Activated CD8-positive, alpha-beta memory T cell treated with anti-CD3 and anti-CD28 coated beads, Interleukin-2, amount 50 U/mL, for 48 hours (primary cell): ENCODE measurements at places on chromosomes 1 and 21.

- no peak for DNase-seq
These were observed 19.7 kb upstream of the ADGRB2 start for GRCh38 chr1:31783846-31784245.

DNA sequence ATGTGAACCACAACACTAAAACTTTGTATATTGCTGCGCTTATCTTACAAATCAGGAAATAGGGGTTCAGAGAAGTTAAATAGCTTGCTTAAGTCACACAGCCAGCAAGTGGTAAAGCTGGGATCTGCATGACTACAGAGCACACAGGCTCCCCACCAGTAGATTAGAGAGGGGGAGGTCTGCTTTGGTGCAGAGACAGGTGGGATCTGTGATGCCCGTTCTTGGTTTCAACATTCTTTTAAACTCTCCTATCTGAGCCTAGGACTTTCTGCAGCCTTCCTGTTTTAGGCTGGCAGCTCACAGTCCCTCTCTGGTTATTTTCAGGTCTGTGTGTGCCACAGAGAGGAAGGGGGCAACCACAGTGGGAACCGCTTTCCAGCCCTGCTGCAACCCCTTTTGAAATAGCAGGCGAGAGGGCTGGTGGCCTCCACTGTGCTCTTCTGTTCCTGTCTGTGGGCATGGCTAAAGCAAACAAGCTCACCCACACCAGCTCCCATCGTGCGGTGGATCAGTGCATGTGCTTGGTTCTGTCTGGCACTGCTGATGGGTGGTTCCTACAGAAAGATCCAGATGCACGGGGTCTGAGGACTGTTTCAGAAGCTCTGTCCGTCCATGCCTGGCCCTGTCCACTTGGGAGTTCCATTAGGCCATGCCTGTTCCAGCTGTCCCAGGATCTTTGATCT lies 1.7 kb upstream of the IL6R start:
- DNase-seq, result no peak

- DNase-seq, result no peak
These were observed 86.8 kb downstream of the SPATA17 start for GRCh38 chr1:217717959-217718358.

- DNase-seq, result no peak
These were observed 356.8 kb downstream of the RRAGC start for GRCh38 chr1:38502758-38503157.

DNA sequence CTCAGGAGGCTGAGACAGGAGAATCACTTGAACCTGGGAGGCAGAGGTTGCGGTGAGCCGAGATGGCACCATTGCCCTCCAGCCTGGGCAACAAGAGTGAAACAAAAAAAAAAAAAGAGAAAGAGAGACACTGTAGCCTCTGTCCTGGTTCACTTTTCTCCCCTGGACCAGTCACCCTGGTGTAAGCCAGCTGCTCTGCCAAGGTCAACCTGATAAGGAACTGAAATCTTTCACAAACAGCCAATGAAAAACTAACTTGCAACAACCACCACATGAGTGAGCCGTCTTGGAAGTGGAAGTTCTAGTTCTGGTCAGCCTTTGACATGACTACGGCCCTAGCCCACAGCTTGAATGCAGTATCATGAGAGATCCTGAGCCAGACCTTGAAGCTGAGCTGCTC lies 36.8 kb upstream of the CXADR start:
- DNase-seq, result no peak

DNA sequence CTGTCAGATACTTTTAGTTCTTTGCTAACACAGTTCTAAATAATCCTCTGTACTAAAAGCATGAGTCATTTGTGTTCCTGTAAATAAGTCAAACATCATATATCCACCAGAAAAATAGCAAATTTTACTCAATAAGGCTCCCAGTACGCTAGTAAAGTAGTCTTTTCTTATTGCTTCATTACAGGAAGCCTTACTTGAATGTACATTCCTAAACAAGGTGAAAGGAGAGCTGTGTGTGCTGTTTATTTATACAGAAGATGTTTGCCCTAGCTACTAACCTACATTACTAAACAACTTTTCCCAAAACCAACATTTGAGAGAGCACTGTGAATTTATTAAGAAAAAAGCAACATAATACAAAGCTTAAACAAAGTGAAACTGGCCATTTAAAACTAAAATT lies 52.0 kb downstream of the ZNHIT6 start:
- DNase-seq, result no peak

GRCh38 chr21:34916446-34916845 lies 132.7 kb downstream of the RUNX1 start:
- DNase-seq, result no peak

GRCh38 chr1:175062339-175062738 lies 5.3 kb upstream of the TNN start:
- DNase-seq, result no peak

- no peak for DNase-seq
These were observed 26.5 kb upstream of the RPL11 start for GRCh38 chr1:23664837-23665795.

- DNase-seq, result no peak
These were observed 2.9 kb upstream of the GPR25 start for GRCh38 chr1:200869753-200870391.

- peak; percentile 63 for DNase-seq
These were observed 4.0 kb upstream of the LACTBL1 start for GRCh38 chr1:22976461-22977243.

GRCh38 chr1:10789803-10790702 lies 6.4 kb downstream of the CASZ1 start:
- no peak for DNase-seq

GRCh38 chr1:176790786-176791185 lies 327.8 kb downstream of the PAPPA2 start:
- DNase-seq, result no peak

- DNase-seq, result peak; percentile 67
These were observed 619 bp downstream of the BCL9 start for GRCh38 chr1:147541672-147542568.

DNA sequence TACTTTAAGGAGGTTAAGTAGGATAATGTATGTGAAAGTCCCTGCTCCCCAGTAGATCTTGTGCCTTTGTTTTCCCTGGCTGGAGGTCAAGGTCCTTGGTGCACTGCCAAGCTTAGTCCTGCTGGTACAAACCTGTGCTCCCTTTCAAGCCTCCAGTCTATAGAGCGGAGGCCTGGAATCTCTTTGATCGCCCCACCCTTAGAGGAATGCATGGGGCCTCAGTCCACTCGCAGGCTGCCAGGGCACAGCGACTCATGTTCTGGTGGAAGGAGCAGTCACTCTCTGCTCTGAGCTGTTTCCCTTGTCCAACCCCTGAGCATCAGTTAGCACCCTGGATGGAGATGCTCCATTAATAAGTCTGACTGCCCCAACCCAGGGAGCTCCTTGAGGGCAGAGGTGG lies 121.8 kb downstream of the HMGB4 start:
- DNase-seq, result no peak

DNA sequence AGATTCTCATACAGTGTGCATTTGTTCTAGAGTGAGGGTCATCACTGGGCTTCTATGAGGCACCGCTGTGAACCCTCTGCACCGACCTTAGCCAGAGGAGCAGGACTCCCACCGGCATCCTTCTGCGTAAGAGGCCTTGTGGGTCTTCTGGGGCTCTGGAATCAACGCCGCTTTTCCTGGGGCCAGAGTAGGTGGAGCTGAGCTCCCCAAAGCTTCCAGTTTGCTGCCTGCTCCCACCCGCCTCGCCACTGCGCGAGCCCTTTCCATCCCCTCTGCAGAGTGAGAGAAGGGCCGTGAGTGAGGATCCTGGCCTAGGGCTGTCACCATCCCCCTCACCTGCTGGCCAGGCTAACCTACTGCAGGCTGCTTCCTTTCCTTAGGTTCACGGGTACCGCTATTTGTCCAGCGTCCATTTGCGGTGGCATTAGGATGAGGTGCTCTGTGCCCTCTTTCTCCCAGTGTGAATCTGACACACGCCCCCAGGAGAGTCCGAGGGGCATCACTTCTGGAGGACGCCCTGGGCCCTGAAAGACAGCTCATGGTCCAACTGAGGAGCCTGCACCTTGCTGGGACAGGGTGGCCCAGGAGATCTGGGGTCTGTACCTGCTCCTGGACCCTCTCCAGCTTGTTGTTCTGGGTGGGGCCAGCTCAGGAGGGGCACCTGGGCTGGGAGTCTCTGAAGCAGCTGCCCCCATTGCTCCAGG lies 36.2 kb downstream of the UMODL1 start:
- no peak for DNase-seq

DNA sequence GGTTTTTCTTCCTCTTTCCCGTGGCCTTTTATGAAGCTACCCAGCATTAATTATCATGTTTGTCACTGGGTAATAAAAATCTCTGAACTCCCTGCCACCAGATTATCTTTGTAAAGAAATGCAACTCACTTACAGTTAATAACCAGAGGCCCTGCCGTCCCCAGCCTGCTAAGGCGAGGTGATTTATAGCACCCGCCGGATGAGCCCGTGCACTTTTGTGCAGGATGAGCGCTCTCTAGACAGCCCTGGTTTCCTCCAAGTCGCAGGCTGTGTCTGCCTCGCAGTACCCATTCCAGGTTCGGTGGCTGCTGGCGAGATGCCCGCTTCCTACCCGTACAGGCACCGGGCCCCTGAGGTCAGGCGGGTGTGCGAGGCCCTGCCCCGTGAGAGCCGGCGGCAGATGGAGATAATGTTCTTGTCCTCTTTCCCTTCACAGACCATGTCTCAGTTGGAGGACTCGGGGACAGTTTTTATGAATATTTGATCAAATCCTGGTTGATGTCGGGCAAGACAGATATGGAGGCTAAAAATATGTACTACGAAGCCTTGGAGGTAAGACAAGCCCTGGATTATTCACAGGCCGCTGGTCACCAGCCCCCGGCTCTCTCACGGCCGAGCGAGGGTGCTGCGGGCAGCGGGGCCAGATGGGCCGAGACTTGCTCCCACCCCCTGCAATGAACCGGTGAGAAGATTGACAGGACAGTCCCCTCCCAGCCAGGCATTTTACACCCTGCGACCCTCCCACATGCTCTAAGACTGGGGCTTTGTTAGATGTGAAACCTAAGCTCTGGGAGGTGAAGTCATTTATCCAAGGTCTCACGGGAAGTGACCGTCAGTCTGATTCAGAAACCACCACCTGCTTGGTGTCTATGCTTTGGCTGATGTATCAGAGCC lies 28.5 kb upstream of the SELENON start:
- no peak for DNase-seq

DNA sequence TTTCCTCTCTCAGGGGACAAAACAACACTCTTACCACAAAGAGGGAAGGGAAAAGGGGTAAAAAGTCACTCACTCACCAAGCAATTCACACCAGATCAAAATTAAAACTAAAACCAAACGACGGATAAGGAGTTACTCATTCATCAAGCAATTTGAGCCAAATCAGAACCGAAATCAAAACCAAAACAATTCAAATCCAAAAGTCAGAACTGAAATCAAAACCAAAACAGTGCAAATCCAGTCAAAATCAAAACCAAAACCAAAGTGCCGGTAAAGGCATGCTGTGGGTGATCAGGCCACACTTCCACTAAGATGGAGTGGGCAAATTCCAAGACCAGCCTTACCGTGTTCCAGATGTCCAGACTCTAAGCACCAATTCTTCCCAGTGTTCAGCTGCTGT lies 717.9 kb downstream of the AMY1C start:
- DNase-seq, result no peak

GRCh38 chr1:185292237-185292636 lies 24.8 kb downstream of the IVNS1ABP start:
- no peak for DNase-seq

- DNase-seq, result no peak
These were observed 9.7 kb upstream of the SMIM1 start for GRCh38 chr1:3762873-3763228.

DNA sequence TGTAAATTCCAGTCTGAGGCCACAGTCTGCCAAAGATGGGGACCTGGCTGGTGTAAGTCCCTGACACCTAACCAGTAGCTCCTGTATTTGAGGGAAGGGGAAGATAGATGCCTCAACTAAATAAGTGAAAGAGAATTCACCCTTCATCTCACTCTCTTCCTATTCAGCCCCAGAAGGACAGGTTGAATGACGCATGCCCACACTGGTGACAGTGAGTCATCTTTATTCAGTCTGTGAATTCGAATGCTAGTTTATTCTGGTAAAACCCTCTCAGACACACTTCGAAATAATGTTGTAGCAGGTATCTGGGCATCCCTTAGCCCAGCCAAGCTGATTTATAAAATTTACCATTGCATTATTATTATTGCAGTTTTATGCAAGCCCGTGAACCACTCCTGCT lies 617.0 kb upstream of the PRMT6 start:
- DNase-seq, result no peak

DNA sequence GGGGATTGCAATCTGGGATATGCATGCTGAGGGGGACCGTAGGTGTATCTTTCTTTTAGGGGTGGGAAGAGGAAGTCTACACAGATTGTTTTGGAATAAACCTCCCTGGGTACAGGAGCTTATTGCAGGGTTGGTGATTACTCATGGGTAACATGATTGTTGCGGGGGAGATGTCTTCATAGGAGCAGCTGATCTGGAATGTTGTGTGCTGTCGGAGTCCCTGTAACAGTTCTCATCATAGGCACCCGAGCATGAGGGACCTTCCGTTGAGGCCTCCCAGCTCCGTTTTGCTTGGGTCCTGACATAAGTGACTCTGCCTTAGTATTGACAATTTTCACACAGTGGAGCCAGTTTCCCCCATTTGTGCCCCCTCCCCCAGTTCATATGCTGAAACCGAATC lies 4.2 kb upstream of the PRXL2B start:
- no peak for DNase-seq

DNA sequence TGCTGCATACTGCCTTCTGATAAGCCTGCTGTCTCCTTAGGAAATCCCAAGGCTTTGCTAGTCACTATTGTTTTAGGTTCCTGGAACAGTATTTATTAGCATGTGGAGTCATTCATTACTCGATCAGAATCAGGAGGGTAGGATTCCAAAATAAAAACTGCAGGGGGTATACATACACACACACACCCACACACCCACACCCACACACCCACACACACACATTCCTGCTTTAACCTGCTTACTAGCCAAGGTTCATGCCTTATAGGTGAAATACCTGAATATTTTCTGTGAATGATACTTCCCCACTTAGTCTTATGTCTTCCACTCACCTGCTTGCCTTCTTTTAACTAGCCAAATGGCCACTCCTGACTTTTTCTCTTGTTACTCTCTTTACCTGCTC lies 325.1 kb downstream of the ADGRL2 start:
- no peak for DNase-seq
